ENCODE measurements at places on chromosomes 2 and 18.

DNA sequence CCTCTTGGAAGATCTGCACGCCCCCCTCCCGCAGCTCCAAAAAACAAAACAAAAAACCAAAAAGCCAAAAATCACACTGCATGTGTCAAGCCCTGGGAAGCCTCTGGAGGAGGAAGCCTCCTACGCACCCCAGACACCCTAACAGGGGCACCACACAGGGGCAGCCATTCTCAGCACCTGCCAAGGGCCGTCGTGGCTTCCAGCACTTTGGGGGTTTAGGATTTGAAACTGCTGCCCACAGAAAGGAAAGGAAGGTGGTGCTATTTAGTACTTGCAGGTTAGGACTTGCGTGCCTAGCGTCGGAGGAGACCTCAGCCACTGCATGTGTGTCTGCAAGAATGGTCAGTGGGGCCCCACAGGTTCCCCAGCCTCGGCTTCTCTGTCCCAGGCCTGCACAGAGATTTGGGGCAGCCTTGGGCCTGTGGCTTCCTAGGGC, 419 bp upstream of the GPR55 start:
- DNase-seq, result no peak

DNA sequence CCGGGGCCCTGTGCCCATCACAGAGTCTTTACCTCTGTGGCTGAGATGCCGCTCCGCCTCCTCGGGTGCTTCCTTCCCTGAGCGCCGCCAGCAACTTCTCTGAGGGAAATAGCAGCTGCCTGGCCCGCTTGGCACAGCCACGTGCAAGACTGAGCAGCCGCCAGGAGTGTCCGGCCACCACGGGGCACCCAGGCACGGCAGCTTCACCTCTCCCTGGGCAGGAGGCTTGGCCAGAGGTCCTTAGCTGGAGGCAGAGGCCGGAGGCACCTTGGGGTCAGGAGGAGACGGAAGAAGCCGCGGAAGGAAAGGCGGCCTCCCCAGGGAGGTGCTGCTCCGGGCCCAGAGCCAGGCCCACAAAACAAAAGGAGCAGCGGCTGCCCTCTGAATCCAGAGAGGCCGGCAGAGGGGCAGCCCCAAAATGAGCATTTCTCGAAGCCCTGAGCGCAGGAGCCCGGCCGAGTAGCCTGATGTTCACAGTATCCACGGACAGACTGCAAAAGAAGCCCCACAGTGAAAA, 6.0 kb upstream of the LIMS2 start:
- no peak for DNase-seq

GRCh38 chr2:219514196-219514761, at the start of gene ASIC4:
ASIC4 (plus strand) TSS chr2:219514482; CDS start chr2:219514725, 243 bp downstream.
- no peak for DNase-seq

DNA sequence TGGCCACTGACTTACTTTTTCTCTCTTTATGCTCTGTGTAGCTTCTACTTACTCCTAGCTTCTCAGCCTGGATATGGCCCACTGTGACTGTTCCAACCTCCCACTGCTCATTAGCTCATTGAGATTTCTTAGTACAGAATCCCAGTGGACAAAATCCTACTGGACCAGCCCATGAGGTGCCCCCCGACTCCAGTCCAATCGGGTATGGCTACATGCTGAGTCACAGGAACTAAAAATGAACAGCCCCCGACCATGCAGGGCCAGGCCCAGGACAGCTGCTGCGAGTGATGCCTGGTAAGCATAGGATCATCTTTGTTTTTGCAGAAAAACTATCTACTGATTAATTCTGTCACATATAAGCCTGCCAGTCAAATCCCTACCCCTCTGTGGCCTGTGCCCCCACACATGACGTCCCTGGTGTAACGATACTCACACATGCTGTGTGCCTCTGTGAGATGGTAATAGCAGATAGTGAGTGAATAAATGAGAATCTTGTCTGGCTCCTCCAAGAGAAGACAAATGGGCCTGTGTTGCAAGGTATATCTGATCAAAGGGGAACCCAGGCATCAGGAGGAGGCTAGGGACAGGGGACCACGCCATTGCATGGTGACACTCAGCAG, 85.9 kb upstream of the KLF7 start:
- no peak for DNase-seq

GRCh38 chr2:7052404-7052803, 135.2 kb downstream of the RNF144A start:
- DNase-seq, result no peak

DNA sequence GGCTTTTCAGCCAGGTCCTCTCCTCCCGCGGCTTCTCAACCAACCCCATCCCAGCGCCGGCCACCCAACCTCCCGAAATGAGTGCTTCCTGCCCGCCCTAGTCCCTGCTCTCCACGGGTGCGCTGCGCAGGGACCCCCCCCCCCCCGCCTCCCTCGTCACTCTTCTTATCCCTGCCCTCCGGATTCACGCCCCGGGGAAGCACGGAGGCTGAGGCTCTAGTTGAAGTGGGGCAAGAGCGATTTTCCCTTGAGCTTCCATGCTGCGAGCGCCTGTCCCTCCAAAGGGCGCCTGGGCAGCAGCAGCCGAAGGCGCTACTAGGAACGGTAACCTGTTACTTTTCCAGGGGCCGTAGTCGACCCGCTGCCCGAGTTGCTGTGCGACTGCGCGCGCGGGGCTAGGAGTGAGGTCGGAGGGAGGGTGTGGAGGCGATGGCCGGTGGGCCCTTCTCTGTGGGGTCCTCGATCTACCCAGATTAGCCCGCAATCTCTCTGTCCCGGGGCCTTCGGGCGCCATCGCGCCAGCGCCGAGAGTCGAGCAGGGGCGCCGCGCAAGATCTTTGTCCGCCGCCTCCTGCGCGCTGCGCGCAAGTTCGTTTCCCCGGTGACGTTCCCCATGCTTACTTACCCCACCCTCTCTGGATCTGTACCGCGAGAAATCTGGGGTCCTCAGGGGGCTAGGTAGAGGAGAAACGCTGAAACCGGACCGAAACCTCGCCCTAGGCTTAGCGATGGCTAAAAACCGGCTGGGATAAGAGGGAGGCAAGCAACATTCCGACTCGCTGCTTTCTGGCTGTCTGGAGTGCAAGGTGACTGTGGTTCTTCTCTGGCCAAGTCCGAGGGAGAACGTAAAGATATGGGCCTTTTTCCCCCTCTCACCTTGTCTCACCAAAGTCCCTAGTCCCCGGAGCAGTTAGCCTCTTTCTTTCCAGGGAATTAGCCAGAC, 677 bp downstream of the GAD1 start:
- DNase-seq, result no peak

DNA sequence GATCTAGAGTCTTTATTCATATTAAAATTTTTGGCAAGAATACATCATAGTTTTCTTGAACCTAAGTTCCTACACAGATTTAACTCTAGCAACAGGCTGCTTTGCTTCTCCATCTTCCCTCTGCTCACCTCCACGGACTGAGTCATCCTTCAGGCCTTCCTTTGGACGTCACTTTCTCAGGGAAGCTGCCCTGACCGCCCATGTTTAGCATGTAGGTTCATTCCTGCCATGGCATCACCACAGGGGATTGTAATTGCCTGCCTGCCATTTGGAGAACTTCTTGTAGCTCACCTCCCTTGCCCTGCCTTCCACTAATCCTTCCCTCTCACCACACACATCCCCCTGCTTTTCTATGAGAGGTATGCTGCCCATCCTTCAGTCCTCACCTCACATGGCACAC, 43.9 kb upstream of the B3GNT2 start:
- no peak for DNase-seq

DNA sequence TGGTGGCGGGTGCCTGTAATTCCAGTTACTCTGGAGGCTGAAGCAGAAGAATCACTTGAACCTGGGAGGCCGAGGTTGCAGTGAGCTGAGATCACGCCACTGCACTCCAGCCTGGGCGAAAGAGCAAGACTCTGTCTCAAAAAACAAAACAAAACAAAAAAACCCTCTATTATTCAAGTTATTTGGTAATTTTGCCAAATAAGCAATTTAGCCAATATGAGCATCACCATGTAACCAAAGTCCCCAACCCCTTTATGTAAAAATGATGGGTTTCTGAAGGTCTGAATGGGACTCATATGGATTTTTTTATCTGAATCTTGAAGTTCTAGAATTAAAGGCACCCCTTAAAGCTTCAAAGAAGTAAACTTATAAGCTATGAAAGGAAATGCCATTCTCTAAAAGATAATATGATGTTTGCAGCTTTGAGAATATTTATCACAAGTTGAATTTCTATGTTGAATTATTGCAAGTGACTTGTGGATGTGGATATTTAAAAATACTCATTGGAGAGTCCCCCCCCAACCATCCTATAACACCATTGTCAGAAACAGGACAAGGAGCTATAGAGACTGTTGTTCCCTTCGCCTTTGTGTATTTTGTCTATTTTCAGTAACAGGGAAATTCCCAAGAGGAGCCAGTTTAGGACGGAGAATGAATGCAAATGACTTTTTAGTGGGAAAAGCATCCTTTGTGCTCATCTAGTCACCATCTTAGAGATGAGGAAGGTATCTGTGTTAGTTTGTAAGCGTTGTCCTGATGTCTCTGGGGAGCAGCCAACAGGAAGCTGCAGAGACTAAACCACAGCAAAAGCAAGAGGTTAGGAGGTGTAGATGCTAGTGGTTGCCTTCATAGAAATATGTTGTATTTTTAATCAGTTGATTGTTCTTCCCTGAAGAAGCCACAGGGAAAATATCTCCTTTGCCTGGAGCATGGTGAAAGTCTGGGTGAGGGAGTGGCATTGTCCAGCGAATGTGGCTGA, 68.3 kb downstream of the TET3 start:
- DNase-seq, result no peak

GRCh38 chr2:159026170-159026569, 57.7 kb downstream of the TANC1 start:
- DNase-seq, result no peak

GRCh38 chr2:237192881-237193280, 107.2 kb downstream of the COPS8 start:
- DNase-seq, result no peak

DNA sequence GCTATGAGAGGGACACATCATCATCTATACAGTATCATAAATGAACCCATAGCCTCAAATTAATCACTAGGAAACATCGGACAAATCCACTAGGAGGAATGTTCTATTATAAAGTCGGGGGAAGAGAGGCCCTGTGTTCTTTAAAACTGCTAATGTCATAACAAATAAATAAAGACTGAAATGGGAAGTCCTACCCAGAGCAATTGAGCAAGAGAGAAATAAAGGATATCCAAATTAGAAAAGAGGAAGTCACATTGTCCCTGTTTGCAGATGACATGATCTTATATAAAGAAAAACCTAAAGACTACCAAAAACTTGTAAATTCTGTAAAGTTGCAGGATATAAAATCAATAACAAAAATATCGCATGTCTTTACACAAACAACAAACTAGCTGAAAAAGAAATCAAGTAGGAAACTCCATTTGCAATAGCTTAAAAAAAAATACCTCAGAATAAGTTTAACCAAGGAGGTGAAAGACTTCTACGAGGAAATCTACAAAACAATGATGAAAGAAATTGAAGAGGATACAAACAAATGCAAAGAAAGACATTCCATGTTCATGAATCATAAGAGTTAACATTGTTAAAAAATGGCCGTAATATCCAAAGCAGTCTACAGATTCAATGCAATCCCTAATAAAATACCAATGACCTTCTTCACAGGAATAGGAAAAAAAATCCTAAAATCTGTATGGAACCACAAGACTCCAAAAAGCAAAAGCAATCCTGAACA, 30.6 kb downstream of the RTN4 start:
- no peak for DNase-seq

DNA sequence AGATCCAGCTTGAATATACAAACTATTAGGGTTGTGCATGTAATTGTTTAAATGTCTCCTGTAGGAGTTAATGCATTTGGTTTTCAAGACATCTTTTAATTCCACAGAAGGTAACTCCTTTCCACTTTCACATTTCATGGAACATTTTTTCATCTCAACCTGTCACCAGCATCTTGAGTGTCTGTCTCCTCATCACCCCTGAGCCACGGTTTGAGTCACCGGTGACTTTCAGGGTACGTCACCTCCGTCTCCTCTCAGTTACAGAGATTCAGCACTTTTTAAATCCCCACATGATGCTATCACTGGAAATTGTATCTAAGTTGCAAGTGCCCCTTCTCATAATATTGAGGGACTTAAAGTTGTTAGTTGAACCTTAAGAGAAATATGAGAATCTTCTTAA, 25.3 kb downstream of the GPR55 start:
- DNase-seq, result no peak

- no peak for DNase-seq
Measured at GRCh38 chr2:63465633-63466032, 122.6 kb downstream of the WDPCP start.

DNA sequence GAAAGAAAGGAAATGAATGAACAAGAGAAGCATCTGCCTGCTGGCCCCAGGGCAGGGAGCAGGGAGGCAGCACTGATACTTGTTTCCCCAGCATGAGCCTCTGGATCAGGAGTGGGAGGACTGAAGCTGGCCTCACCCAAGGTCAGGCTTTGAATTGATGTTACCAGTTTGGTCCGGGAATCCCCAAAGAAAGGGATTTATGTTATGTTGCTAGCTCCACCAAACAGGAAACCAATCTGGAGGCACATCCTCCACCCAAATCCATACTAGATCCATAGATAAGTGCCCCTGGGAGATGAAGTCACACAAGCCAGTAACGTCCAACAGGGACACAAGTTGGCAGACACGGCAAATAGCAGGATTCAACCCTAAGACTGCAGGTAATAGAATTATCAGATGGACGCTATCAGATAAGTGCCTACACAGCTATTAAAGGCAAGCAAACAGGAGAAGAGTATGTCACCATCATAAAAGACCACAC, 85.9 kb downstream of the MTCL1 start:
- no peak for DNase-seq

- no peak for DNase-seq
Measured at GRCh38 chr2:105279126-105279525, 37.6 kb downstream of the GPR45 start.

DNA sequence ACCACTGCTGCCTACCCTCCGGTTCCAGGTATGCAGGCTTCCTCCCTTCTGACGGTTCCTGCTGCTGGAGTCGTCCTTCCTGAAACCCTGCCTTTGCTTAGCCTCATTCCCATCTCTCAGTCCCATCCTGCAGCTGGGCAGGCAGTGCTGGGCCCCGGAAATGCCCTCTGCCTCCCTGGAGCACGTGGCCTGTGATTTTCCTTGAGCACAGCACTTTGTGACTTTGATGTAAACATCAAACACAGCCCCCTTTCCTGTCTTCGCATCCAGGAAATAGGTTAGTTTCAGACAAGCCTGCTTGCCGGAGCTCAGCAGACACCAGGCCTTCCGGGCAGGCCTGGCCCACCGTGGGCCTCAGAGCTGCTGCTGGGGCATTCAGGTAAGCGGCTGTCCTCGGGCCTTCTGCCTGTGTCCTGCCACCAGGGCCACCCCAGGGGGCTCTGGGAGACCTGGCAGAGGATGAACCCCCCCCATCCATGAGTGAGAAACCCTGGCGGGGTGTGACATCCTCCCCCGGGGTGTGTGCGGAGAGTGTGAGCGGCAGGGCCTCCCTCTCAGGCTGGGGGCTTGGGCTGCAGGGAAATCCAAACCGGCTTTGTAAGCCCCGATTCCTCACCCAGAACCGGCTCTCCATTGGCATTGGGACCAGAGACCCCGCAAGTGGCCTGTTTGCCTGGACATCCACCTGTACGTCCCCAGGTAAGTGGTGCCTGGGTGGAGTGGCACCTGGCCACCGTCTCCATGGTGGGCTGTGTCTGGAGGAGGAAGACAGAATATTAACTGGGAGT, at the start of gene ZAP70:
Gene ZAP70, plus strand, starts transcription at position 281 of the 788 bp plus-strand sequence. CDS start 10,461 bp downstream, outside the sequence.
- DNase-seq, result no peak

GRCh38 chr2:106542746-106543359, 55.7 kb downstream of the CD8B2 start:
- DNase-seq, result peak; percentile 74

Measured in stimulated activated CD8-positive, alpha-beta memory T cell treated with anti-CD3 and anti-CD28 coated beads, Interleukin-15, amount 100 ng/mL, for 1 hour (primary cell).